ENCODE measurements at places on chromosomes 6 and 20.

DNA sequence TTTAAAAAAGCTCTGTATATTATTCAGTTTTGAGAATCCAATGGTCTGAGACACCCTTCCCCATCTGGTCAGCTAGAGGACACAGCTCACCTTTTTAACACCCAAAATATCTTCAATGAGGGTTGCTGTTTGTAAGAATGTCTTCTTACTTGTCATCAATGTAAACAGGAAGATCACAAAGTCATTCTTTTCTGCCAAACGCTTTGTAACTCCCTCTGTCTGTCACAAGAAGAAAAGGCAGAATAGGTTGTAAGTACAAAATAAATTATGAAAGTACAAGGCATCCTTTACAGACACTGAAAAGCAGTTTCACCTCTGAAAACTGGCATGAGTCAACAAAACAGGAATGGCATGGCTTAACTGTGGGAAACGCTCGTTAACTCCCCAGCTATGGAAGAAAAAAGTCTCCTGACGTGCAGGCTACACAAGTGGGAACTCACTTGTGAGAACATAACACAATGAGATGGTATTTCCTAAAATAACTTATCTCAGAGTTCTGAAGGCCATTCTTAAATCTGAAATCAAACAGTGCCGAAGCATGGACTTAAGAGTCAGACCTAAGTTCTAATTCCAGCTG lies 42.7 kb downstream of the TRPC4AP start:
- DNase-seq: peak; percentile 32

- peak; percentile 70 for DNase-seq
These were observed 79.0 kb upstream of the RGS17 start for GRCh38 chr6:153210083-153210482.

DNA sequence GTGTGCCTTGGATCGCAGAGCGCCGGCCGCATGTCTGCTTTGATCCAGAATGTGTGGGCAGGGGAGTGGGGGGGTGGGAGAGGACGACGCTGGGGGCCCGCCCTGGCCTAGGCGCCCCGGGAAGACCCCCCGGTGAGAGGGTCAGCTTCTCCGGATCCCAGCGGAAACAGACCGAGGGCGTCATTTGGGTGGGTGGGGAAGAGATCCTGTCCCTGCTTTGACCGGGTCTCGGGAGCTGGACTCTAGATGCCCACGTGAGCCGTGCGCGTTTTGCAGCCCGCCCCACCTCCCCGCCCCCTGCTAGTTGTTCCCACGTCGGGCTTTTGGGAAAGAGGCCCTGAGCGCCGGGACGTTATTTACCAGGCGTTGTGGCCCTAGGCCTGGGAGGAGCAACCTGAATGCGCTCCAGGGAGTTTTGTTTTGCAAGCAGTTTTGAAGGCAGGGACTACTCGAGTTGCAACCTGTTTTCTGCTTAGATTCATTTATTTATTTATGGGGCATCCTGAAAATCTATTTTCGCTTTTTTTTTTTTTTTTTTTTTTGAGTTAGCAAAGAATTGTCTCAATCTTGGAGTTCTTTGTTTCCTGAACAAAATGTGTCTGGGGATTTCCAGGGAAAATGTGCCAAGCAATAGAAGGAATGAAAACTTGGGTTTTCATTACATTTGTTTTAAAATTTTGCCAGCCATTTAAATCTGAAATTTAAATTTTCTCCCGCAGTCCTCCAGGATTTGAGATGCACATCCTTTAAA lies 1.6 kb downstream of the DSP start:
- DNase-seq: peak; percentile 26

DNA sequence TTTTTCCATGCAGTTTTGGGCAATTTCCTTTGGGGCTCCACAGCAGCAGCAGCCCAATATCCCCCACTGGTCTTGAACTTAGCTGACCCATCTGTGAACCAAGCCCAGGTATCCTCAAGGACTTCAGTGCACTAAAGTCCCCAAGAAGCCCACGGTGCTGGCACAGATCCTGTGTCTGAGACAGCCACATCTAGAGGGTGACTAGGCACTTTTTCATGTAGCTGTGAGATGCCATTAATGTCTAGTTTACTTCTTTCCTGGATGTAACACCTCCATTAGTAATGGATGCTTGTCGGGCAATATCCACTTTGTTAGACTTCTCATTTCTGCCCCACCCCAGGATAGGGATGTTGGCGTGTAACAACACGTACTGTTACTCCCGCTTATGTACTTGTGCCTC lies 176.2 kb upstream of the PROKR2 start:
- DNase-seq: no peak

DNA sequence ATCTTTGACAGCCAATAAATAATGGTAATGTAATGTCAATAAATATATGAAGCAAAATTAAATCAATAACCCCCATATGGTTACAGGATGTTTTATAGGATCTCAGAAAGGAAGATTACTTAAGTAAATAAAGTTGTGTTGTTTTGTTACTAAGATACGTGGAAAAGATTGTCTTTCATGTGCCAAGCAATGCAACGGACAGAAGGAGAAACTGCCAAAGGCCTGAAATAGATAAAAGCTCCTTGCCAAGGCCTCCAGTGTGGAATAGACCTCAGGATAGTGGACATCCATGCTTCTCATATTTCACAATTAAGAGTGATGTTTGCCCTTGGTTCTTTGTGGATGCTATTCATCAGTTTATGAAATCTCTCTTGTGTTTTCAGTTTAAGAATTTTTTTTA lies 16.4 kb upstream of the FNDC1 start:
- no peak for DNase-seq

GRCh38 chr6:6997263-6998193 lies 110.2 kb upstream of the RREB1 start:
- DNase-seq: no peak

GRCh38 chr20:35888657-35889056 lies 65.6 kb downstream of the SCAND1 start:
- no peak for DNase-seq

- DNase-seq: peak; percentile 64
These were observed 26.3 kb downstream of the HECA start for GRCh38 chr6:139161169-139161568.

GRCh38 chr6:19434065-19434464 lies 403.1 kb upstream of the ID4 start:
- no peak for DNase-seq

DNA sequence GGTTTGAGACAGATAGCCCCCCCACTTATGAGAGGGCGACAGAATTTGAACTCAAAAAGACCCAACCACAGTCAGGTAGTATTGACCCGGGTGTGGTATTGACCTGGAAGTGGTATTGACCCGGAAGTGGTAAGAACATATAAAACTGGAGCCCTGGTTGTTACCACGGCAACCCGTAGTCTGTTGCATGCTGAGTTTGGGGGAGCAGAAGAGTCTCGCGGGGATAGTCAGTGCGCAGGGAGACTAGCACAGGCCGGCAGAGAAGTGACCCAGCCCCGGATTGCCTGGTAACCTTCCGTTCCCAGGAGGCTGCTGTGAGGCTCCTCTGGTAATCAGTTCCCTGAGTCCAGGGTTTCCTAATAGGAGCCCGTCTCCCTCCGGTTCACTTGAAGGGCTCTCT lies 96.2 kb downstream of the SNX5 start:
- no peak for DNase-seq

DNA sequence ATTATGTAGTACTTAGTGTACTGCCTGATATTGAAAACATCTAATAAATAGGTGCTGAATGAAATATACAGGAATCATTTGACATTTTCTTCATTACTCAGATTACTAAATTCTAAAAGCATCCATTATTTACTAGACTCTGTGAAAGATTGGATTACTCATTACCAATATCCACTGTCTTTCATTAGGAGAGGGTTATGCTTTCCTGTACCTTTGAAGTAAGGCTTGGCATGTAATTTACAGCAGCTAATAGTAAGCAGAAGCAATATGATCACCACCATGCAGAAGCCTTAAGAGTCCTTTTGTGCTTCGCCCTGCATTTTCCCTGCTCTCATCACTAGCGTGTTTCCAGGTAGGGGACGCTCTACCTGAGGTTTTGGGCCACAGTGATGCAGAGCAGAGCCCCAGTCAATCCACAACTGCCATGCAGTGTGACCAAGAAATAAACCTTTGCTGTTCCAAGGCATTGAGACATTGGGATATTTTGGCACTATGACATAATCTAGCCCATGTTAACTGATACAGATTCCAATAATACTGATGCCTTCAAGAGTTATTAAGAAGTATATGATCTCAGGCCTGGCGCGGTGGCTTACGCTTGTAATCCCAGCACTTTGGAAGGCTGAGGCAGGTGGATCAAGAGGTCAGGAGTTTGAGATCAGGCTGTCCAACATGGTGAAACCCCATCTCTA lies 502.8 kb upstream of the MARCKS start:
- no peak for DNase-seq

- DNase-seq: no peak
These were observed at the start of gene RNF182 for GRCh38 chr6:13924949-13925881. Gene RNF182 (plus strand): TSS chr6:13924952. CDS start chr6:13977120, 52,168 bp downstream.

DNA sequence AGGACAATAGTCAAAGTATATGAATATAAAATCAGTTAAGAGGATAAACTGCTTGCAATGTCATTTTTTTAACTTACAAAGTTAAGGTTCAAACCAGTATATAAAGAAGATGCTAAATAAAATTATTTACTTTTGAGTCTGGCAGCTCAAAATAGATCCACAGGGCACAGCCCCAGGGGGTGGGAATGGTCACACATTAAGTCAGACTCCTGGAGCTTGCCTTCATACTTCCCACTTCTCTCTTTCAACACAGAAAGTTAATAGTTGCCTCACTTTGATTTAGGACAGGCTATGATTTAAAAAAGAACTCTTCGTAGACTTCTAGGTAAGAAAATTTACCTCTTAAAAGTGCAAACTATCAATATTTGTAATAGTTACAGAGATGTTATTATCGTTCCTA lies 158.3 kb upstream of the RUNX2 start:
- no peak for DNase-seq

DNA sequence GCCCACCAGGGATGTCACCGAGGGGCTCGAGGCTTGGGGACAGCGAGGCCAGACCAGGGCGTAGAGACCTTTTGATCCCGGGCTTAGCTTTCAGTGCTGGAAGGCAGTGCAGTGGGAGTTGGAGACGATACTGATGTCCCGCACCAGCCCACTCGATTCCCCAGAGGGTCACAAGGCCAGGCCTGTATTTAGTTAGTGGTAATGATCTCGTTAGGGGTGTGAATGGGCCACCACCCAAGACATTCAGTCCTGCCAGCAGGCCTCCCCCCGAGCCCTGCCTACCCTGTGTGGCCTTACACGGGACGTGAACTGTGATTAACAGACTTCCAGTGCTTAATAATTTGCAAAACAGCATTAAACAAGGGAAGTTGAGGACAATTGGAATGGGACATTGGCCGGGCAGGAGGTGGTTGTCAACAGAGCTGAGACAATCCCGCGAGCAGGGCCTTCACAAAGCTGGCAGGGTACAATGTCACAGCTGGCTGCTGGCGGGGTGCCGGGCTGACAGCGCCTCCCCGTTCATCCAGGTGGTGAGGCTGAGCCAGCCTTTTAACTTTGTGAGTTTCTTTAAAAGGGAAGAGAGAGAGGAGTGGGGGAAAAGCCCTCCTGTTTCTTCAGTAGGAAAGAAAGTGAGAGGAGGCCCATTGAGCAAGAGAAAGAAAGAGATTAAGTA lies 175.3 kb upstream of the RALGAPA2 start:
- DNase-seq: no peak

GRCh38 chr6:22621701-22622100 lies 52.3 kb downstream of the HDGFL1 start:
- DNase-seq: no peak

GRCh38 chr20:11432407-11432806 lies 485.3 kb upstream of the BTBD3 start:
- peak; percentile 90 for DNase-seq

DNA sequence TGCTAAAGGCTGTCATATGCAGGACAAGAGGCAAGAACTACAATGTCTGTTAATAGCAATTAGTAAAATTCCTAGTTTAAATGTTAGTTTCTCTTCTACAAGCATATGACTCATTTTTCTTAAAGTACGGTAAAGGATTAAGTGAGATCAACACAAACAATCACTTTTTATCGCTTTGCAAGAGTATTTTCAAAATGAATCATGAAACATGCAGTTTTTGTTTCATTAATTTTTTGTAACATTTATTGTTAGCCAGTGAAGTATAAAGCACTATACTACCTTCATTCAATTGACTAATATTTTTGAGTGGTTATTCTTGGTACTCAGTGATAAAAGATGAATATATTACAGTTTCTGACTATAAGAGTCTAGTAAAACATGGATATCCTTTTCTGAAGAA lies 138.6 kb downstream of the AHI1 start:
- DNase-seq: peak; percentile 65

- no peak for DNase-seq
These were observed 93.6 kb upstream of the CDYL start for GRCh38 chr6:4682431-4683097.

DNA sequence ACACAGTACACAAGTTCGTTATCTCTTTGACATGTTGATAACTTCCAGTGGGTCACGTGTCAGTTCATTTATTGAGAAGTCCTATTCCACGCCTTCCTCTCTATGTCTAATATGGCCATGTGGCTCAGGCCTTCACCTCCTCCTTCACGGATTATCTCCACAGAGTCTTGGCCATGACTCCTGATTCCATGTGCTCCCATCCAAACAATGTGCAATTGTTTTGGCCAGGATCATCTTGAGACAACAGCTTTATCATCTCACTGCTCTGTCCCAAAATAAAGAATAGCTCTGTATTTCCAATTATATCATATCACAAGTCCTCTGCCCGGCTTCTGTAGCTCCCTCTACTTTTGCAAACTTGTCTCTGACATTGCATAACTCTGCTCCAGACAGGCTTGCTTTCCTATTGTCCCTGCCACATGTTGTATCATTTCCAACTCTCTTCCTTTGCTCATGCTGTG lies 11.1 kb upstream of the TXNDC5 start:
- no peak for DNase-seq

DNA sequence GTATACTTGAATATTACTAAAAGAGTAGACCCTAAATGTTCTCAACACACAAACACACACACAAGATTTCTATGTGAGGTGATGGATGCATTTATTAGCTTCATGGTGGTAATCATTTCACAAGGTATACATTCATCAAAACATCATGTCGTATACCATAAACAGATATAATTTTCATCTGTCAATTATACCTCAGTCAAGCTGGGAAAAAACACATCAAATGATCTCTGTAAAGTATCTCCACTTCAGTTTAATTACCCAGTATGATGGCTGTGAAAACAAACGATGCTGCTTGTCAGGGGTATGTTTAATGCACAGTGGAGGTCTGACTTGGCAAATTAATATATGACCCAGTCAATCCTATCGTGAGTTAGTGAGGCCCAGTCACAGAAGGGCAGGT lies 157.2 kb downstream of the MTFR2 start:
- DNase-seq: no peak

GRCh38 chr6:26554697-26555504 lies 16.7 kb downstream of the HMGN4 start:
- DNase-seq: peak; percentile 39

DNA sequence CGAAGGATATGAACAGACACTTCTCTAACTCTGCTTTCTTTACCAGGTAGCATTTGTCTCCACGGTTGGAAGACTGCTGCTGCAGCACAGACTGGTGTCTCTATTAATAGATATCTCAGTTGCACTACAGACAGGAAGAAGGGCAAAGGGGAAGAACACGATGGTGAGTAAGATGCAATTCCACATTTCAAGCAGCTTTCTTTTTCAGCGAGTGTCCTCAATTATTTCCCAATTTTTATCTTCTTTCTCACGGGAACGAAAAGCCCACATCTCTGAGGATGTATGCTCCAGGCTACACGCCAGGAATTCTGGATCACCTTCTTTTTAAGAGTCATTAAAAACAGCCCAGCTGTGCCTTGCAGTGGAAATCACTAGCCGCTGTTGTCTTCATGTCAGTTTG lies 311.6 kb upstream of the ECI2 start:
- peak; percentile 18 for DNase-seq

All from astrocyte (in vitro differentiated cells and primary cell).